ENCODE measurements at places on chromosomes 2 and 18.
A peak's percentile ranks its signal among the peaks of the same experiment; 100 is the strongest.

DNA sequence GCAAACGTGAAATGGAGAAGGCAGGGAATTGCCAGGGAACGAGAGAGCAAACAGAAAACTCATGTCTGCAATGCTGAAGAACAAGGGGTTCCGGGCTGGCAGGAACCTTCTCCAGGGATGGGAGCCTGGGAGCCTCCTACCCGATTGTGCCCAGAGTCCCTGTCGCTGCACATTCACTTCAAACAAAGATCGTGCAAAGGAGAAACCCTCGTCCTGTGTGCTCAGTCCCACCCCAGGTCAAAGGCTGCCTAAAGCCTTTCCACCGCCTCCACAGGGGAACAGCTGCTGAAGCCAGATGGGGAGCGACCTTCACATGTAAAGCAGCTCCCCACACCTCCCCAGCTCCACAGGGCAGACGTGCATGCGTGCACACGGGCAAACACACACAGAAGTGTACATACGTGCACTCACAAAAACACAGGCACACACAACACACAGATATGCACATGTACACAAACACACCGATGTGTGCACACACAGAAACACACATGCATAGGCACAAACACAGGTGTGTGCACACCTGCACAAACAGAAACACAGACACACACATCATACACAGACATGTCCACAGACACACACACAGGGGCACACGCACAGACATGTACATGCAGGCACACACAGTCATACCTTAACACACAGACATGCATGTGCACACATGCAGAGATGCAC, 460.1 kb upstream of the SALL3 start:
- DNase-seq = no peak

GRCh38 chr2:162091325-162092007, 17.5 kb upstream of the DPP4 start:
- DNase-seq = no peak

GRCh38 chr18:51193621-51194287, 3.7 kb downstream of the MEX3C start:
- DNase-seq = no peak

GRCh38 chr2:172285010-172285621, 142.3 kb upstream of the ITGA6 start:
- DNase-seq = no peak

DNA sequence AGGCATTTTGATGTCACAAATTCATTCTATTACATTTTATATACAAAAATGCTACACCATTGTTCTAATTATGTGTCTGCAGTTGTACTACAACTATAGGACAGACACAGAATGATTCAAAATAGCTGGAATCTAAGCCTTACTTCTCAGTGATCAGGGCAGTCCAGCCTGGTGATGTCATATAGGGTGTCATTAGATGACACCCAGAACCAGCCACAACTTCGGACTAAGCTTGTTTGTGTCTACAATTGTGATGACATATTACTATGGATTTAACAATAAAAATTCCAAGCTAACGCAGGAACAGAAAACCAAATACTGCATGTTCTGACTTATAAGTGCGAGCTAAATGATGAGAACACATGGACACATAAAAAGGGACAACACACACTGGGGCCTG, 31.0 kb downstream of the M1AP start:
- no peak for DNase-seq

- DNase-seq = no peak
These were observed 16.9 kb upstream of the RHBDD1 start for GRCh38 chr2:226818930-226819329.

DNA sequence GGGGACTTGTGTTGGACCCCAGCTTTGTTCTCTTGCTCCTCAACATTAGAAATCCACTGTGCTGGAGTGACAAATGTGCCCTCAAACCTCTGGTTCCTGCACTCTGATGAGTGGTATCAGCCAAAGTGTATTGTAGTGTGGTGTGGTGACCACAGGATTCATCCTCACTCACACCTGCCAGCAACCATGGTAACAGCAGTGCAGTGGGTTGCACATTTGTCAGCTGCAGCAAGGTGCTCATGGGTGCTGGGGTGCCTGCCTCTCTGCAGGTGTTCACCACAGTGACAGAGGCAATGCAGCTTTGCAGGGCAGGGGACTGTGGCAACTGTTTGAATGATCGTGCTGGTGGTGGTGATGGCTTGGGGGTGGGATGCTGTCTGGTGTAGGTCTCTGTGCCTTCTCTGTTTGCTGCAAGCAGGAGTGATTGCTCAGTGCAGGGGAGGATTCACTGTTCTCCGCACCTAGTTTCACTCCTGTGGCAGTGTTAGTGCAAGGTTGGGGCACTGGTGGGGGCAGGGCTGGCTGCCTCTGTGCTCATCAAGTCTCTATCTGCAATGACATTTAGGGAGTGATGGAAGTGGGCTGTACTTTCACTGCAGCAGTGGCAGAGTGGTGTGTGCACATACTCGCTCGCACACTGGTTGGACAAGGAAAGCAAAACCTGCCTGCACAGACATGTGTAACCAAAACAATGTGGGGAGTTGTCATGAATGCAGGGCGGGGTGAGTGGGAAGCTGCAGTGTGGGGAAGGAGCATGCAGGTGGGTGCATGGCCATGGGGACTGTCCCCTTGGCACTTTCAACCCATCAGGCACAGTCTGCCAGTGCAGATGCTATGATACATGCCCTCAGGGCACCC, 301.1 kb downstream of the PIK3C3 start:
- no peak for DNase-seq

- DNase-seq = no peak
These were observed 311.3 kb downstream of the TGIF1 start for GRCh38 chr18:3761266-3761665.

DNA sequence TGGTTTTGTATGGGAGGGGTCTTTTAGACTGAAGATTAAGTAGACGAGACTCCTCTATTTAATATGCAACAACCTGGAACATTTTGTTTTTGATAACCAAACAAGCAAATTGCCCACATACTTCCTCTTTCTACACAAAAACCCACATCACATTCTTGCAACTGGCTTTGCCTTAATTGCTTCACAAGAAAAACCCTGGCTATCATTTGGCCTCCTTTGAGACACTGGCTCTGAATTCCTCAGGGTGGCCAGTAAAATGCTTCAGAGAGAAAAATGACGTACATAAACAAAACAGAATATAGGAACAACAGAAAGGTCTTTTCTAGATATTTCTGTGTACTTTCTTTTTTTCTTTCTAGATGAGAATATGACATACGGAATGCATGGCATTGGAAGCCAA, 103.0 kb downstream of the TRIB2 start:
- DNase-seq = no peak

GRCh38 chr2:241877989-241878970, 8.8 kb downstream of the RTP5 start:
- peak; percentile 73 for DNase-seq

DNA sequence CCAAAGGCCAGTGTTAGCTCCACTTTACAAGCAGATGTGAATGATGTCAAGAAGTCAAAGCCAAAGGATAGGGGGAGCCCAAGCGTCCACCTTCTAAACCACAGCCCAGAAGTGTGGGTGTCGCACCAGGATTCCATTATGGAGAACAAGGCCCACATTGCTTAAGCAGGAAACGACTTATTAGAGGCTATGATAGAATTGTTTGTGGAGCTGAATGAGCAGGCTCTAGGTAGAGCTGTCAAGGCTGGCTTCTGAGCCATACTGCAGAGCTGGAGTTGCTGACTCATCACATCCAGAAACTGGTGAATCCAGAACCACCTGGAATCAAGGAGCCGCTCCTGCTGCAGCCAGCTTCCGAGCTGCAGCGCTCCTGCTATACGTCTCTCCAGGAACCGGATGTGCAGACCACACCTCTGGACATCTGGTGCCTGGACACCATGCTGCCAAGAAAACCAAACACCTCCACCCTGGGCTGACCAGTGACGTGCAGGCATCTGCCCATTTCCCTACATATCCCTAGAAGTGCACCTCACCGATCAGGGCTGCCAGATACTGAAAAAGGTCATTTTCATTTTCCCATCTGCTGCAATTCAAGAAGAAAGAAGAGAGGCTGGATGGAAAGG, 6.2 kb upstream of the TWIST2 start:
- DNase-seq = no peak

GRCh38 chr2:48707466-48707865, 48.1 kb downstream of the LHCGR start:
- DNase-seq = no peak

GRCh38 chr2:17959833-17960232, 81.4 kb downstream of the KCNS3 start:
- no peak for DNase-seq
